Effector memory CD8-positive, alpha-beta T cell (primary cell): ENCODE measurements at places on chromosomes 6 and 20.
A peak's percentile ranks its signal among the peaks of the same experiment; 100 is the strongest.

GRCh38 chr20:2602046-2602735 lies 50.2 kb upstream of the NOP56 start:
- no peak for DNase-seq
- no peaks in the 10 kb centered on the region for H3K4me1 ChIP-seq
- H3K27ac ChIP-seq, result no peak overlapping the region
- H3K27me3 ChIP-seq, result peaks cover 21% of the 10 kb centered on the region

DNA sequence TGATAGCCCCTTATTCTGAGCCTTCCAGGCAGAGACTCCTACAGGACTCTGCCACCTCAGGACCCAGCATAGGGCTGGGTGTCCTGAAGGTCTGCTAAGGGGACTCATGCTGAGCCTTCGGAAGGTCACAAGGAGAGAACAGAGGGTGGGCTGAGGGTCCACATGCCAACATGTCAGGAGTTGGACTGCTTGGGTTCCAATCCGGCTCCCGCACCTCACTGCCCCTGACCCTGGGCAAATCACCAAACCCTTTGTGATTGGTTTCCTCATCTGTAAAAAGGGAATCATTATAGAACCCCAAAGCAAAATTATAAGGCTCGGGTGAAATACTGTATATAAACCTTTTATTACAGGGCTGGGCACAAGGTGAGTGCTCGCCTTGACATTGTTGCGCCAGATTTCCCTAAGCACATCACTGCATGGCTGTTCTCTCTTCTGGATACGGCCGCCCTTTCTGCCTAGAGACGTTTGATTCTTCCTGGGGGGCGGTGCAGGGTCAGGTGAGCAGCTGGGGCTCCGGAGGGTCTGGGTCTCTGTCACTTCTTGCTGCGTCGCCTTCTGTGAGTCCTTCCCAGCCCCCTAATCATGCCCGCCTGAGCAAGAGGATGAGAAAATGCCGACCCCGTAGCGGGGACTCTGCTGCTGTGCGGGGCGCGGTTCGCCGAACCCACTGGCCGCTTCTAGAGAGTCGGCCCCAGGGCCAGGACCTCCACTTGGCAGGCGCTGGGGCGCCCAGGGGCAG lies 90.5 kb upstream of the EPB41L1 start:
- H3K36me3 ChIP-seq, result peaks cover 11% of the 10 kb centered on the region
- H3K4me3 ChIP-seq, result peak overlapping the region; percentile 85
- no peak for DNase-seq
- peak overlapping the region; percentile 89 for H3K27ac ChIP-seq
- H3K27me3 ChIP-seq, result no peaks in the 10 kb centered on the region
- H3K4me1 ChIP-seq, result no peaks in the 10 kb centered on the region

DNA sequence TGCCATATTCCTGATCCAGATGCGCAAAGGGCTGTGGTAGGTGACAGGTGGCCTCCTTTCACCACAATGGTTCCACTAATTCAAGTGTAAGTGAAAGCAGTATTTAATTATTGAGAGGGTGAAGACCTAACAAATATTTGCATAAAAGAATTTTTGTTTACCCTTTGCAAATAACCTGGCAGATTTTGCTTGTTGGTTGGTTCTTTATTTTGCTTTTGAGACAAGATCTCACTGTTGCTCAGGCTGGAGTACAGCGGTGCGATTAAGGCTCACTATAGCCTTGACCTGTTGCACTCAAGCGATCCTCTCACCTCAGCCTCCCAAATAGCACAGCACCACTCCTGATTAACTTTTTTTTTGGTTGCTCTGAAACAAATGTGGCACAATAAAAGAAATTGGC lies 49.2 kb downstream of the PCNA start:
- no peak overlapping the region for H3K27ac ChIP-seq
- peaks cover 6% of the 10 kb centered on the region for H3K4me1 ChIP-seq
- H3K27me3 ChIP-seq, result no peaks in the 10 kb centered on the region
- no peak overlapping the region for H3K4me3 ChIP-seq
- DNase-seq, result no peak

GRCh38 chr6:14630016-14630415 lies 512.4 kb downstream of the CD83 start:
- H3K27me3 ChIP-seq, result peaks cover 6% of the 10 kb centered on the region
- DNase-seq, result no peak
- H3K27ac ChIP-seq, result peak overlapping the region; percentile 54
- H3K4me3 ChIP-seq, result no peak overlapping the region
- H3K36me3 ChIP-seq, result no peaks in the 10 kb centered on the region

- no peak for DNase-seq
- no peak overlapping the region for H3K4me3 ChIP-seq
- H3K4me1 ChIP-seq, result no peaks in the 10 kb centered on the region
Observed at GRCh38 chr6:105207524-105208269, 27.9 kb upstream of the POPDC3 start.

- no peak overlapping the region for H3K4me3 ChIP-seq
- no peak for DNase-seq
- no peaks in the 10 kb centered on the region for H3K36me3 ChIP-seq
- peaks cover 15% of the 10 kb centered on the region for H3K27me3 ChIP-seq
Observed at GRCh38 chr6:167781868-167782267, 44.8 kb upstream of the AFDN start.

- DNase-seq, result no peak
- H3K27me3 ChIP-seq, result peaks cover 85% of the 10 kb centered on the region
- no peak overlapping the region for H3K27ac ChIP-seq
- H3K4me1 ChIP-seq, result peaks cover 26% of the 10 kb centered on the region
- peaks cover 7% of the 10 kb centered on the region for H3K36me3 ChIP-seq
Observed at GRCh38 chr6:99590728-99591672, 15.6 kb upstream of the PRDM13 start.

DNA sequence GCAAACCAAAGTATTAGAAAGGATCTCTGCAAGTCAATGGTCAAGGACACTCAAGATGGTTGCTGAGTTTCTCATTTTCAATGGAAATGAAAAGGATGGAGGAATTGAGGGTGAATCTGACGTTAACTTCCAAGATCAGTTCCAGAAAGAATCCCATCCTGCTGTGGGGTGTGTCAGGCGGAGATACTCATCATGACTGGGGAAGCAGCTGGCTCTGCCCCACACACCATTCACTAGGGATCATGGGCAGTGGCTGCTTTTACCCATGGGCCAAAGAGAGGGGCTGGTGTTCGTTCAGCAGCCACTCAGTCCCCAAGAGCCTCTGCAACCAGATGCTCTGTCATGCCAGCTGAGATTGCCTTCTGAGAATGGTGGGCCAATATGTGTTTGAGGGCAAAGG lies 102.3 kb upstream of the KCNK16 start:
- DNase-seq, result no peak
- peaks cover 20% of the 10 kb centered on the region for H3K27me3 ChIP-seq
- no peaks in the 10 kb centered on the region for H3K4me1 ChIP-seq
- H3K36me3 ChIP-seq, result peaks cover 2% of the 10 kb centered on the region
- no peak overlapping the region for H3K27ac ChIP-seq

DNA sequence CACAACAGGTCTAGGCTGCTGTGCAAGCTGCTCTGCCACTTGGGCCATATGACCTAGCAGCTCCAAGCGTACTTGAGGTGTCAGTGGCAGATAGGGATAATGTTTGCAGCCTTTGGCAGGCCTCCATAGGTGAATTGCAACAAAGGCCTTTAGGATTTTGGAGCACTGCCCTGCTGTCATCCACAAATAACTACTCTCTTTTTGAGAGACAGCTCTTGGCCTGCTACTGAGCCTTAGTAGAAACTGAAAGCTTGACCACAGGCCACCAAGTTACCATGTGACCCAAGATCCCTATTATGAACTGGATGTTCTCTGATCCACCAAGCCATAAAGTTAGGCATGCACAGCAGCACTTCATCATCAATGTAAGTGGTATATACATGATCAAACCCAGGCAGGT lies 29.9 kb downstream of the FBXO30 start:
- H3K36me3 ChIP-seq, result no peaks in the 10 kb centered on the region
- H3K27me3 ChIP-seq, result peaks cover 7% of the 10 kb centered on the region
- no peak for DNase-seq
- no peaks in the 10 kb centered on the region for H3K4me1 ChIP-seq
- no peak overlapping the region for H3K27ac ChIP-seq
- H3K4me3 ChIP-seq, result no peak overlapping the region

DNA sequence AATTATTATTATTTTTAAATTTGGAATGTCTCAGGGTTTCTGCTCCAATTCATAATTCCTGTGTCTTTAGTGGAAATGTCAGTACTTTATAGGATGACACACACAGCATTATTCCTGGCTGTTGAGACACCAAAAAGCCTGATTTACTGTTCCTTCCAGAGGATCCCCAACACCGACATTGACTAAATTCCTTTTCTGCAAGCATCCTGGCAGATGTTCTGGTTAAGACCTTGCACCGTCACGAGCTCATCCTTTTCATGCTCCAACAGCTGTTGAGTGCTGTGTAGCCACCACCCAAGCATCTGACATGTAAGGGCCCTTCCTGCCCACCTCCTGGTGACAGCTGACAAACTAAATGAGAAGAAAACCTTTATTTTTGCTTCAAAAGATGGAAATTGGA lies 284.3 kb upstream of the SULF2 start:
- H3K4me1 ChIP-seq, result no peaks in the 10 kb centered on the region
- no peak overlapping the region for H3K4me3 ChIP-seq
- no peak for DNase-seq
- H3K36me3 ChIP-seq, result no peaks in the 10 kb centered on the region
- H3K27me3 ChIP-seq, result peaks cover 12% of the 10 kb centered on the region

DNA sequence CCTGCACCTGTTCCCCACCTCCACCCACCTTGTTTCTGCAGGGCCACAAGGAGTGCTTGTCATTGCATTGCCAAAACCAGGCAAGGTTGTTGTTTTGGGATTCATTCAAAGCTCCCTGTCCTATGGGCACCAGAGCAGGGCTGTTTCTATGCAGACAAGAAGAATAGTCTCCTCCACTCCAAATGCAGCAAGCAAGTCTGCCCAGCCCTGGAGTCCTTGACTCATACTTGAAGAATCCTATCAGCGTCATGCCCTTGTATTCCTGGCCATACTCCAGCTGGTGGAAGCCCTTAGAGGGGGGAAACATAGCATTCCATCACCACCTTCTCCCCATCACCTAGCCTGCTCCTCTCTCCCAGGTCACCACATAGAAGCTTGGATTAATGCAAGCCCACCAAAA lies 145.3 kb upstream of the ECI2 start:
- peaks cover 56% of the 10 kb centered on the region for H3K27me3 ChIP-seq
- no peak overlapping the region for H3K4me3 ChIP-seq
- H3K36me3 ChIP-seq, result no peaks in the 10 kb centered on the region
- no peak for DNase-seq
- peaks cover 5% of the 10 kb centered on the region for H3K4me1 ChIP-seq
- no peak overlapping the region for H3K27ac ChIP-seq

DNA sequence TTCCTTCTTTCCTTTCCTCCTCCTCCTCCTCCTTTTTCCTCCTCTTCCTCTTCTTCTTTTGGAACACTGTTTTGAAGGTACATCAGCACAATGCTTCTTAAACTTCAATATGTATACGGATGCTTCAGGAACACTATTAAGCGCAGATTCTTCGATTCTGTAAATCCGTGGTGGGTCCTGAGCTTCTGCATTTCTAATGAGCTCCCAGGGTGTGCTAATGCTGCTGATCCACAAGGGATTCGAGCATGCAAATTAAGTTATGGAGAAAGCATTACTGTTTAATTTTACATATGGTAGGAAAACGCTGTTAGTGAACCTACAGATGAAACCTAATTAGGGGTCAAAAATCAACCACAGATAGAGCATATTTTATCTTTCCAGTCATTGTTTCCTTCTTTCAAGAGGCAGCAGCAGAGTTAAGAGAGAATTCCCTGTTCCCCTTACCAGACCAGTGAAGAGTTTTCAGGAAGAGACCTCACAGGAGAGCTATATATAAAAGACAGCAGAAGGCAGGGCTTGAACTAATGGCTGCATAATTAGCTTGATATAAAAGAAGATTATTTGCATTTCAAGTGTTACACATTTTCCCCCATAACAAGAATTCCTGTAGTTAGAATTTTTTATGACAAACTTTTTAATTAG lies 47.2 kb downstream of the KIF13A start:
- H3K27me3 ChIP-seq, result peaks cover 29% of the 10 kb centered on the region
- no peak for DNase-seq
- no peaks in the 10 kb centered on the region for H3K36me3 ChIP-seq
- H3K4me1 ChIP-seq, result no peaks in the 10 kb centered on the region
- H3K4me3 ChIP-seq, result no peak overlapping the region
